ENCODE measurements at places on chromosomes 1 and 21. TPM values are rescaled to one million over a fixed set of nuclear protein-coding genes. Genes with fewer than 3 reads are reported as not detected.

GRCh38 chr1:34101151-34101550 lies 63.9 kb downstream of the CSMD2 start:
- DNase-seq = no peak

Gene RPE65
- not detected for total RNA-seq

- no peak for DNase-seq
Observed at GRCh38 chr1:48674641-48675040, 102.0 kb downstream of the BEND5 start.

Gene ETV3L
- not detected for total RNA-seq

- no peak for DNase-seq
Observed at GRCh38 chr1:43572538-43572937, 41.9 kb downstream of the PTPRF start.

Gene DFFB
- 2.8 TPM for total RNA-seq

Gene PTGFR
- total RNA-seq = 0.73 TPM

- no peak for DNase-seq
Observed at GRCh38 chr1:236495467-236496112, 28.2 kb upstream of the LGALS8 start.

DNA sequence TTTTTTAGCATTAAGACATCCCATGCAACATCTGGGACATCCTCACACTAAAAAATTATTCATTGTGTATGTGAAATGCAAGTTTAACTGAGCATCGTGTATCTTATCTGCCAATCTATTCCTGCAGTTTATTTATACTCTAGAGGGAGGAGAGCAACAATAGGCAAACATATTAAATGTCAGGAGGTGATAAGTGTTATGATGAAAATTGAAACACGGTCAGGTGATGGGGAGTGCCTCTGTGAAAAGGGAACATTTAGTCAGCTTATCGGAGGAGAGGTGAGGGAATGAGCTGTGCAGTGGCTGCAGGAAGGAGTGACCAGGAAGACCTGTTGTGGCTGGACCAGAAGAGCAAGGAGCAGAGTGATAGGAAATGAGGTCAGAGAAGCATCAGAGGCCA lies 775 bp upstream of the EFCAB14 start:
- DNase-seq = no peak

DNA sequence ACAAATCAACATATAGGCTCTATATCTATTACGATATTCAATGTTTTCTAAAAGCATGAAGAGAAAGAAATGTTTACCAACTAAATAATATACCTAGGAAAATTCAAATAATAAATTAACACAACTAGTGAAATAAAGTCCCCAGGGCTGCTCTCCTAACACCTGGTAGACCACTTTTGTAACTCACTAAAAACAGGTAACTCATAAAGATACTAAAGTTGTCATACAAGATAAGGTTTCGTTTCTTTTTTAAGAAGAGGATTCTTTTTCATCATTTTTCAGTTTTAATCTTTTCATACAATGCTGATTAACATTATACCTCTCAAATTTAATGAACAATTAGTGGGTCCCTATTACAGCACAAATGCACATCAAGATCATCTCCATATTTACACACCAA lies 99.0 kb downstream of the ZZZ3 start:
- no peak for DNase-seq

DNA sequence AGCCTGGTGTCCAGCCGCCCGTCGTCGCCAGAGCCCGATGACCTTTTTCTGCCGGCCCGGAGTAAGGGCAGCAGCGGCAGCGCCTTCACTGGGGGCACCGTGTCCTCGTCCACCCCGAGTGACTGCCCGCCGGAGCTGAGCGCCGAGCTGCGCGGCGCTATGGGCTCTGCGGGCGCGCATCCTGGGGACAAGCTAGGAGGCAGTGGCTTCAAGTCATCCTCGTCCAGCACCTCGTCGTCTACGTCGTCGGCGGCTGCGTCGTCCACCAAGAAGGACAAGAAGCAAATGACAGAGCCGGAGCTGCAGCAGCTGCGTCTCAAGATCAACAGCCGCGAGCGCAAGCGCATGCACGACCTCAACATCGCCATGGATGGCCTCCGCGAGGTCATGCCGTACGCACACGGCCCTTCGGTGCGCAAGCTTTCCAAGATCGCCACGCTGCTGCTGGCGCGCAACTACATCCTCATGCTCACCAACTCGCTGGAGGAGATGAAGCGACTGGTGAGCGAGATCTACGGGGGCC lies 1.2 kb downstream of the OLIG2 start:
- no peak for DNase-seq

Gene KLF17
- total RNA-seq = not detected

Gene RNF186
- not detected for total RNA-seq

Gene ZNF436
- total RNA-seq = 11.4 TPM

GRCh38 chr21:31205412-31205811 lies 138.6 kb downstream of the TIAM1 start:
- no peak for DNase-seq

GRCh38 chr21:44455524-44456213 lies 359 bp downstream of the LRRC3 start:
- peak; percentile 76 for DNase-seq

DNA sequence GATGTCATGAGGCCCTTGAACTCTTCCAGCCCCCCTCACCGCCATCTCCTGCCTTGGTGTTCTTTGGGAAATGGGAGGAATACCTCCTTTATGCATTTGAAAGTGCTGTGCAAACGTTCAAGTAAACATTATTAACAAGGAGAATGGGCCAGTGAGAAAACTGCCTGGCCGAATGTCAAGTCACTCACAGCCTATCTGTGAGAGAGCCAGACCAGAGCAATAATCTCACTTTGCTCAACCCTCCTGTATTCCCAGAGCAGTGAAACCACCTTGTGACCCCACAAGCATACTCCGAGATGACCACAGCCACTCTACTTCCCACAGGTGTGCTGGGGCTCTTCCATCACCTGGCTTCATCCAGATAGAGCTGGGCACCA lies 5.2 kb downstream of the TAL1 start:
- no peak for DNase-seq

- DNase-seq = no peak
Observed at GRCh38 chr21:25094695-25095094, 512.6 kb downstream of the MRPL39 start.

Gene A3GALT2
- total RNA-seq = not detected
